ENCODE measurements at places on chromosomes 3 and 15.

GRCh38 chr15:90004671-90005070, 3.5 kb downstream of the ZNF710 start:
- DNase-seq = no peak

GRCh38 chr3:147413686-147414389, 4.7 kb downstream of the ZIC1 start:
- DNase-seq = no peak

- DNase-seq = no peak
Observed at GRCh38 chr3:41002104-41002503, 197.2 kb upstream of the CTNNB1 start.

DNA sequence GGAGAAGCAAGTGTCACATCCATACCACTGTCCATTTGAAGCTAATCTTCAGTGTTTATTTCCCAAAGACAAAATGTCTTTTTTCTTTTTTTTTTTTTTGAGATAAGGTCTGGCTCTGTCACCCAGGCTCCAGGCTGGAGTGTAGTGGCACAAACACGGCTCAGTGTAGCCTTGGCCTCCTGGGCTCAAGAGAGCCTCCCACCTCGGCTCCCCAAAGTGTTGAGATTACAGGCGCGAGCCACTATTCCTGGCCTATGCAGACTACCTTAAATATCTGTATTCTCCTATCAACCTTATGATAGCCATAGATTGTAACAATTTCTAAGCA, 27.7 kb upstream of the VPS33B start:
- no peak for DNase-seq

DNA sequence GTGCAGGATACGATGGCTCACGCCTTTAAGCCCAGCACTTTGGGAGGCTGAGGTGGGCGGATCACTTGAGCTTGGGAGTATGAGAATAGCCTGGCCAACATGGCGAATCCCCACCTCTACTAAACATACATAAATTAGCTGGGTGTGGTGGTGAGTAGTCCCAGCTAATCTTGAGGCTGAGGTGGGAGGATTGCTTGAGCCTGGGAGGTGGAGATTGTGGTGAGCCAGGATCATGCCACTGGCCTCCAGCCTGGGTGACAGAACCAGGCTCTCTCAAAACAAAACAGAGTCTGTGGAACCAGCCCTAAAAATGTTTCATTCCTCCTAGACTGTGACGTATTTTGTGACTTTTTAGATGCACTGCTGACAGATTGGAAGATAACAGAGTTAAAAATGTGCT, 34.3 kb upstream of the RAD51 start:
- peak; percentile 35 for DNase-seq

DNA sequence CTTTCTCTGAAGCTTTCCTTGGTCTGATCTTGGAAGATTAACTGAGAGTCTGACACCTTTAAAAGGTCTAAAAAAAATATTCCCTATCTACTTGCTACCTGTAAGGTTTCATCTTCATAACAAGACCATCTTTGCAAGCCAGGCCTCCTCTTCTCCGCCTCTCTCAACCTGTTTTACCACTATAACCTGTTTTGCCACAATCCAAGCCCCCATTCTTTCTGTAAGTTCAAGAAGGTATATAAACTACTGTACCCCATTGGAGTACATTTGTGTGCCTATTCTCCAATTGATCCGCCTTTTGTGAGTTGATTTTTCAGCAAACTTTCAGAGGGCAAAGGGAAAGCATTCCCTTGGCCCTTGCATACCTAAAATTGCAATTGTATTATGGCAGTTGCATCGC, 319.3 kb upstream of the NECTIN3 start:
- DNase-seq = no peak

DNA sequence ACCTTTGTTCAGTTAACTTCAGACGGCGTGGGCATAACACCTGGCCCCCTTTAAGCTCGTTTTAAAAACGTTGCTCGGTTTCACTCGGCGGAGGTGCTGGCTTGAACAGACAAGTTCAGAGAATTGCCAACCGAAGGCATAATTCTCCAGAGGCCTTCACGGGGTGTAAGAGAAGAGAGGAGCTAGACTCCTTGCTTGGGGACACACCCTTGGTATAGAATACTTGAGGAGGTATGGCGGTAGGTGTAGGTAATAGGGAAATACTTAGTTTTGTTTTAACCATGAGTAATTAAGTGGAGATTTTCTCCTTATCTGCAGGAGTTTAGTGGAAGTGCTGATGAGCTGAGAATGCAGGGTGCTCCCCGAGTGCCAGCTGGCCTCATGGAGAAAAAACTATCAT, 921 bp downstream of the FBXL2 start:
- DNase-seq = no peak

DNA sequence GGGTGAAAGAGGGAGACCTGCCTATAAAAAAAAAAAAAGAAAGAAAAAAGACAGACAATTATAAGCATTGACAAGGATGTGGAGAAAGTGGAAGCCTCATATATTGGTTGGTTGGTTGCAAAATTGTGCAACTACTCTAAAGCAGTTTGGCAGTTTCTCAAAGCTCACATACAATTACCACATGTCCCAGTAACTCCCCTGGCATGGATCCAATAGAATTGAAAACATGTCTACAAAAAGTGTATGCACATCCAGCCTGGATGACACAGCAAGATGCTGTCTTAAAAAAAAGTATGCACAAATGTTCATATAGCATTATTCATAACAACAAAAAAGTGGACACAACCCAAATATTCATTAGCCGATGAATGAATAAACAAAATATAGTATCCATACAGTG, 19.5 kb downstream of the SETMAR start:
- DNase-seq = peak; percentile 73

DNA sequence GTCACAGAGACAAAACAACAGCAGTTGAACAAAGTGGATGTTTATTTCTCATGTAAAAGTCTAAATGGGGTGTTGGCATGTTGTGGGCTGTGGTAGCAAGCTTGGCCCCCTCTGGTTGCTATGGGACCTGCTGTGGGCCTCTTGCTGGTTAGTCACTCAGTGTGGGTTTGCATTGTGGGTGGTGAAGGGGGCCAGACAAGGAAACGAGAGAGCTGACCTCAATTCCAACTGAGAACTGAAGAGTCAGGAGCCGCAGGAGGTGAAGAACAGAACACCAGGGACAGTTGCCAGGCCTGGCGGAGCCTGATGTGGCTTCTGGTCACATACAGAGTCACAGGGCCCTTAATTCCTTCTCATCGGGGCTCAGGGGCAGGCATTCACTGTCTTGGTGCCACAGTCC, 1.9 kb upstream of the ADPGK start:
- DNase-seq = no peak

- no peak for DNase-seq
Observed at GRCh38 chr15:52481915-52482314, 46.8 kb downstream of the MYO5A start.

DNA sequence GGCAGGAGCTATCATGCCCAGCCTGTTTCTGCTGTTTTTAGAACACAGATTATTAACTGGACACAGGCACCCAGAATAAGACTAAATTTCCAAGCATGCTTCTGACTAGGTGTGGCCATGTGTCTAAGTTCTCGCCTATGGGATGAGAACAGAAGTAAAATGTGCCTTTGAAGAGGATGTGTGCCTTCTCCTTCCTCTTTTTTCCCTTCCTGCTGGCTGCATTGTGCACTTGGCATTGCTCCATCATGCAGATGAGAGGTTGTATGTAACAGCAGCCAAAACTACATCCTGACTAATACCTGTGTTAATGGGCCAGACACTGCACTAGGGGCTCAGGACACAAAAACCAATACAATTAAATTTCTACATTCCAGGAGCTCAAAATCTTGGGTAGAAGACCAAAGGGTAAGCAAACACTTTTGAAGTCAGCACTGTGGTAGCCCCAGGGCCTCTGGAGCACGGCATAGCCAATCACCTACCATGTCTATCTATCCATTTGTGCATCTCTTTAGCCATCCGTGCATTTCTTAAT, 40.9 kb upstream of the RNU6-1 start:
- DNase-seq = no peak

GRCh38 chr15:58880320-58880719, 53.2 kb downstream of the SLTM start:
- DNase-seq = no peak

- DNase-seq = no peak
Observed at GRCh38 chr3:189586941-189587663, 44.1 kb upstream of the TP63 start.

DNA sequence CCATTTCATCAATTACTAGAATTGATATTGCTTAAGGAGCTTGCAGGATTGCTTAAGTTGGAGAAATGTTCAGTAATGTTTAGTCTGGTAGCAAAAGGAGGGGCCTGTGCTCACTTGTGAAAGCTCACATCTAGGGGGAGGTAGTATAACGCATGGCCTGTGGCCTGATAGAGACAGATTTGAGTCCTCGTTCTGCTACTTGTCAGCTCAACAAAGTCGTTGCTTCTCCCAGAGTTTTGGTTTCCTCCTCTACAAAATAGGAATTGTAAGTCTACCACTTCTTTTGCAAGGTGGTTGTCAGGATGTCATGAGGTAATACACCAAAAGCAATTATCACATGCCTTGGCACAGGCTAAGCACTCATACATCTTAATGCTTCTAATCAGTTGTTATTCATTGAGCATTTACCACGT, 1.3 kb downstream of the ST3GAL6 start:
- DNase-seq = no peak

DNA sequence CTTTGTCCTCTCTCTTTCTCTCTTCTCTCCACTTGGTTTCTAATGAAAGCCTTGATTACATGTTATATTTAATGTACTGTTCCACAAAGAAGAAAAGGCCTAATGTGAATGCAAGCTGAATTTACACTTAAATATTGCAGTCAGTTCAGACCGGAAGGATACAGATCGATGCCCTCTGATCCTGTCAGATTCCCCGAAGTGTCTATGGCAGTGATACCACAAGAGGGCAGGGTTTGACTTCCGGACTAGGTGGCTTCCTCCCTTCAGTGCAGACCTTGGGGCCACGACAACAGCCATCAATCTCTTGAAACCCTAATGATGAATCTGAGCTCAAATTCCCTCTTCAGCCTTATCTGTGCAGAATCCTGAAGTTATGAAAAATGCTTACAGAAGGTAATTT, 29.5 kb downstream of the AGTR1 start:
- DNase-seq = no peak

DNA sequence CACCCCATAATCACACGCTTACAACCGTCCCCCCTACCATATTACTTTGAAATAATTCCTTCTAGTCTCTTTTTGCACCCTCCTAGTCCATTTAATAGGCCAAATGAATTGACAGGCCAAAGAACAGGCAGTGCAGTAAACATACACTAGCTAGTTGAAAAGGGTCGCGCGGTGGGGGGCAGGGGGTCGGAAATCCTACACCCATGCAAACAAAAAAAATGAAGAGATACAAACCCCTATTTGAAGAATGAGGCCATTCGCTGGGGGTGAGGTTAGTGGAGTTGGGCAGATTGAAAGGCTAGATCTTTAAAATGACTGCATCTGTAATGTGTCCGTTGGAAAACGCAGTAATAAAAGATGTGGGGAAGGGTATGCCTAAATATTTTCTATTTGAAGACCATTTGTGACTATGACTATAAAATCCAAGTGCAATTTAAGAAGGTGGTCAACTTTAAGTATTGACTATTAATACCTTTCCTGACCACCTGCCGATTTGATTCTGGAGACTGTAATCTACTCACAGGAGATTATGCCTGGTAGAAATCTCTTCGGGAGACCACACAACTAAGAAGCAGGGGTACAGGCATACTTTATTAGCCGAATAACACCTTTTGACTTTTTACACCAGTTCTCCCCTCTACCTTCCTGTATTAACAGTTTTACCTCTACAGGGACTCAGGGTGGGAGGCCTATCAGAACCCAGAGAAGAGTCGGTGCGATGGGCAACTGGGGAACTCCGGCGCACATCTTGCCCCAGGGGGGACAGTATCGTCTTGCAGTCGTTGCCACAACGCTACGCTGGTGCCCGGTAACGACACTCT, 762 bp upstream of the ARL6 start:
- no peak for DNase-seq

GRCh38 chr3:127665586-127665985, 7.2 kb upstream of the ABTB1 start:
- no peak for DNase-seq

GRCh38 chr3:54094926-54095325, 27.4 kb upstream of the CACNA2D3 start:
- no peak for DNase-seq

- no peak for DNase-seq
Observed at GRCh38 chr3:98759629-98760028, 3.5 kb upstream of the ST3GAL6 start.

GRCh38 chr3:187568171-187568570, 102.0 kb downstream of the SST start:
- no peak for DNase-seq

- DNase-seq = no peak
Observed at GRCh38 chr15:70438776-70439175, 324.6 kb downstream of the UACA start.

- DNase-seq = no peak
Observed at GRCh38 chr3:142272200-142272891, 47.0 kb upstream of the GK5 start.

GRCh38 chr3:34920806-34921205, 718.5 kb upstream of the ARPP21 start:
- no peak for DNase-seq

DNA sequence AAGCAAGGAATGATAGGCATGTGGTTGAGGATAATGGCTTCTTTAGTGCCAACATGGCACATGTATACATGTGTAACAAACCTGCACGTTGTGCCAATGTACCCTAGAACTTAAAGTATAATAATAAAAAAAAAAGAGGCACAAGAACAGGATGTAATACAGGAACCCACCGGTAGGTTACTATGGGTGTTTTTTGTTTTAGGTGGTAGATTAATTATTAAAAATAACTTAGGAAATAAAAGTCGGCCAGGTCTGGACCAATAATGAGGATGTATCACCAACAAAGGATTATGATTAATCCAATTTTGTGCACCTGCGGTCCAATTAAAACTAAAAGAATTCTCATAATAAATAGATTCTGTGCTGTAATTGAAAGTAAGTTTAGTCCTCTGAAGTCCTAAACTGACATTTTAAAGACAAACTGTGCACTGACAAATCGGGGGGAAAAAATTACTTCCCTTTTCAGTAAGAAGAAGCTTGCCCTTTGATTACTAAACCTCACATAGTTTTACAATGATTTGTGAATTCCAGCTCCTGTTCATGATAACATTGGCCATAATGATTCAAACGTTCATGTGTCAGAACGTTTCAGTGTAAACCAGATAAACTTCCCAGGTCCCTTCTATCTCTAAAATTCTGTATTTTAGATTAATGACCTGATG, 62.2 kb downstream of the CASR start:
- no peak for DNase-seq

Measured in hematopoietic multipotent progenitor cell treated with erythropoietin and hydrocortisone succinate and interleukin-3 and kit ligand, for 17 days (in vitro differentiated cells).